Omental fat pad (tissue), 4 donors: ENCODE measurements at places on chromosomes 12 and 14. TPM values are rescaled to one million over a fixed set of nuclear protein-coding genes. Genes with fewer than 3 reads are reported as not detected.

Gene SLCO1C1
- total RNA-seq = 2.5 TPM

Gene TRIM9
- 1.5 TPM for total RNA-seq

Gene RAB21
- total RNA-seq = 27.2 TPM

Gene PAH
- total RNA-seq = 0.74 TPM

Gene OR6C6
- total RNA-seq = not detected

DNA sequence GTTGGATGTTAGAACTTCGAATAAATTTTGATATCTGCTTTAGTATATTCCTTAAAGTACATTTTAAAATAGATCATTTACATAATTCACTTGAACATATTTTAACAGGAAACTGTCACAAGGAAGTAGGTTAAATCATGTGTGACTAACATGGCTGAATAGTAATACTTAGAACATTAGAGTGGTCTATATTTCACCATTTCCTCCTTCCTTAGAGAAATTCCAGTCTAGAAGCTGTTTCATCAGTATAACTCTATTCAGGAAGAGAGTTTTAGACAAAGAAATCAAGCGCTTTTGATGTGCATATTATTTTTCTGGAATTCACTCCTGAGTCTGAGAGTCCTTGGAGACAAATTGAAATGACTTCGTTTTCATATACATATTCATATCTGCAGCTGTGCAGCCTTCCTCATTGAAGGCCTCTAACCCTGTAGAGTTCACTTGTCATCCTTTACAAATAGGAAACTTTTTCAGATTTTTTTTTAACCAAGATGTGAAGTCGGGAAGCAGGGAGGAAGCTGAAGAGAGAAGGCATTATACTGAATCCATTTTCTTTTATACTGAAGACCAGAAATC is 28.4 kb downstream of the IRAK3 start:
- DNase-seq = no peak

GRCh38 chr14:101492716-101493115 is 68.6 kb upstream of the DIO3 start:
- no peak for DNase-seq

DNA sequence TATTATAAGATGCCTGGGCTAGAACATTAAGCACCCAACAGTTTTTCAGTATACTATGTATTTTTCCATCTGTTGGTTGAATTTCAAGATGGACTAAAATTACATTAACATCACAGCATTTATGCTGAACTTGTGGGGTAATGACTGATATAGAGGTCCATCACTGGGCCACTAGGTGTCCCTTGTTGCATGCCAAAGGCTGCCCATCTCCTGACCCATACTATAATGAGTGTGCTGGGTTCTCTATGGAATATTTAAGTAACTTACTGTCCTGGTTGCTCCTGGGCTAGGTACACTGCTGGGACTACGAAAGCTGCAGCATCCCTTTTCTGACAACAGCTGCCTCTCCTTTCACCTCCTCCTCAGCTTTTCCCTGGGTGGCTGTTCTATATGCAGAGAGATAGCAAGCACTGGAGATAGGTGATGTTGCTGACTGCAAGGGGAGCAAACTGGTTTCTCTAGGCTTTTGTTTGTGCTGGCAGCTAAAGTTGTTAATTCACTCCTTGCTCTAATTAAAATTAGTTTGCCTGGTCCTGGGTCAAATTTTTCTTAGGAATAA is 138.6 kb upstream of the TRHDE start:
- DNase-seq = no peak

- DNase-seq = no peak
Measured at GRCh38 chr14:42488965-42489364, 882.3 kb downstream of the LRFN5 start.

DNA sequence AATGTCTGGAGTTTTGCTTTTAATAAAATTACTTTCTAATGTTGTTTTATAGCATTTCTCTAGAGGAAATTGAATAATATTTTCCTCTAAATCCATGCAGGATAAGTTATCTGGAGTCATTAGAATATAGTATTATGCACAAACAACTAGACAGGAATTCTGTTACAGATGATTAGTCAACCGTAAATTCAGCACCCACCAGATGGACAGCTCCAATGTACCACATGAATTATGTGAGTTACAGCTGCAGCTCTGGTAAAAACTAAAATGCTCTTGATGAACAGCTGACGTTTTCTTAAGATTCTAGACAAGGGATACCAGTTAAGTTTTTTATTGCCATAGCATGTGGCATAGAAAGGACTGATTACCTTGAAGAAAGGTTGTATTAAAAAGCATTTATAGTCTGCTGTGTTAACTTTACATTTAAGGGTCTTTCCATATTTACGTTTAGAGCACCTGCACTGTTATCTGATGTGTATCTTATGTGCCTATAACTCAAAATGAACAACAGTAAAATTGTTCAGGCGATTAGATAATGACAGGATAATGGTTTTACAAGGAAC is 321.4 kb upstream of the LRFN5 start:
- peak; percentile 44 for DNase-seq

DNA sequence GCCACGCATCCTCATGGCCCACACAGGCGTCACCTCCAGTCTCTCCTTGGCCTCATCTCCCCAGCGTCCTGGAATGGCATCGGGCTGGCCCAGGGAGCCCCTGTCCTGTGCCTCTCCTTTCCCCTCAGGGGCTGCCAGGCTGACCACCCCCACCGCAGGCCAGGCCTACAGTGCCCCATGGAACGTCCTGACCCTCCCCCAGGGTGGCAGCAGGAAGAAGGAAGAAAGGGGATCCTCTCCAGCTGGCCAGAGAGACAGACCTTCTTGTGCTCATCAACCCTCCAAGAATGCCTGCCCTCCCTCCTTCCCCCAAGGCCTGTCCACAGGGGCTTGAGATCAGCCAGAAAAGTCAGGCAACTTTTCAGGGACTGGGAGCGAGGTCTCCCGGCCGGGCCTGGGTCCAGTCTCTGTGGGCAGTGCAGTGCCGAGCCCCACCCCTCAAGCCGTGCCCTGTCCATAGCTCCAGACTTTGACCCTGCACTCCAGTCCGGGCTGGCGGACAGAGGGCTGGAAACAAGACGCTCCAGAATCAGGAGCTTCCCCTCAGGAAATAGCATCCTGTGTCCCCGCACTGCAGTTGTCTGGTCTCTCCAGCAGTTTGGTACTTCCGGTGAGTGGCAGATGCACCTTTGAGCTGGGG is at the start of gene DAO:
TSS of gene DAO (plus strand) at position 478 of the 640 bp plus-strand sequence. CDS start 4,915 bp downstream, outside the sequence.
- no peak for DNase-seq

- DNase-seq = no peak
Measured at GRCh38 chr12:132513070-132513398, 23.1 kb downstream of the FBRSL1 start.

GRCh38 chr12:79114896-79115295 is 250.3 kb downstream of the SYT1 start:
- DNase-seq = no peak

DNA sequence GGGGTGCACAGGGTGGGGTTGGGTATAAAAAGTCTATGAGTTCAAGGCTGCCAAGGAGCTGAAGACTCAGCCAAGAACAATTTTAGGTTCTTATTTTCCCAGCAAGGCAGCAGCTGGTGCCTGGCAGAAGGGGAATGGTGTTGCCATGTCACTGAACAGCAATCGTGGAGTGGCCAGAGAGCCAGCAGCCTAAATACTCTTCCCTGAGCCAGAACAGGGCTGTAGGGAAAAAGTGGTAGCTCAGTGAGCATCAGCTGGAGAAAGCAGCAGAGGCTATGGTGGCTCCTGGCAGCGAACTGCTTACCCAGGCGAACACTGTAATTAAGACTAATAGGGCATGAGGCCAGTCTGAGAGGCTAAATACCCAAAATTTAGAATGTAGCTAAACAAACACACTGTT is 334.9 kb downstream of the RMST start:
- no peak for DNase-seq

DNA sequence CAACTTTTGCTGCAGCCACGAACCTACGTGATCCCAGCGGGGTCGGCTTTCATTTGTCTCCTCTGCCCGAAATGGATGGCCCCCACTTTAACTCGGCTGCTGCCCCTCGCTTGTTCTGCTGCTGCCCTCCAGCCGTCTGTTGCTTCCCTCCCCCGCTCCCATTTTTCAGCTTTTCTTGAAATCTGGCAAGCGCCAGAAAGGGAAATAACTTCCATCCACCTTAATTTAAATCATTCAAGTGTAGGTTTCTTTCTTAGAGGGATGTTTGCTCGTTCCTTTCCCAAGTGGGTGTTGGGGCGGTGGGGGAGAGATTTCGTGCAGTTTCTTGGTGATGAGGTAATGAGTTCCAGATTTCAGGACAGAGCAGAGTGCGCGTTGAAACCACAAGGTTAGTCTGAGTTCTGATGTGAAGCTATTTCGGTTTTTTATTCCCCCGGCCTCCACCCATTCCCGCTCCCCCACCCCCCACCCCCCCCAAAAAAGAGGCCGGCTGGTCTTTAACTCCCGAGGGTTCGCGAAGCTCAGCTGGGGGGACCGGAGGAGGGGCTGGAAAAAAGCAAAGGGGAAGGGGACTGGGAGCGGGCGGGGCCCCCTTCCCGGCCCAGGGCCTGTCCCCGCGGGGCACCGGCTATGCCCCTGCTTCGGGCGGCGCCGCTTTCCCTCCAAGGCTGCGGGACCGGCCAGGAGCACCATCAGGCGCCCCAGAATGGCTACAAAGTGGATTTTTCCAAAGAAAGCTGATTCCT is 2.2 kb upstream of the ZFP36L1 start:
- DNase-seq = no peak

- no peak for DNase-seq
Measured at GRCh38 chr14:58607131-58607951, 30.4 kb upstream of the DACT1 start.

DNA sequence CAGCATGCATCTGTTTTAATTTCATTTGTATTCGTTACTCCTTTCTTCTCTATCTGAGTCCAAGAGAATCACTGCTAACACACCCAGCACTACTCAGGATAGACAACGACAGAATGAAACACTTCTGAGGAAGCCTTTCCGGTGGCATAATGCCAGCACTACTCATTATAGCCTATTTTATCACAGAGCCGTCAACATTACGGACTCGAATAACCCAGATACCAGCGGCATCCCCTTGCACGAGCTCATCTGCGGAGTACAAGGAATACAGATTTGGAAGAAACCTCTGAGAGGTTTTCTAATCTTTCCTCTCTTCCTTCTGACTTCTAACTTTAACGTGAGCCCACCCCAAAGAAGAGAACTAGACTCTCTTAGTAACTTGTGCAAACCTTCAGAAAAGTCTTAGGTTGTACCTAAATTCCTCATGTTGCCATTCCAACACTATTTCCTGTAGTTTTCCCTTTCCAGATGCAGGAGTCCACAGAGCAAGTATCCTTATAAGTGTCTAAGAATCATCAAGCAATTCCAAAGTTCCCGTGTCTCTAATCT is 248.1 kb downstream of the APAF1 start:
- DNase-seq = no peak
